Common myeloid progenitor, CD34-positive (primary cell): ENCODE measurements at places on chromosomes 4 and X.

- no peak for DNase-seq
Measured at GRCh38 chr4:72970756-72971155, 98.8 kb downstream of the COX18 start.

- no peak for DNase-seq
Measured at GRCh38 chrX:8803326-8803725, 2.1 kb upstream of the FAM9A start.

GRCh38 chr4:105568584-105568983 is 16.2 kb downstream of the ARHGEF38 start:
- DNase-seq = no peak

GRCh38 chrX:2498781-2499302 is 1.9 kb downstream of the DHRSX start:
- no peak for DNase-seq

GRCh38 chr4:122005064-122005755 is 53.4 kb upstream of the TRPC3 start:
- DNase-seq = no peak

DNA sequence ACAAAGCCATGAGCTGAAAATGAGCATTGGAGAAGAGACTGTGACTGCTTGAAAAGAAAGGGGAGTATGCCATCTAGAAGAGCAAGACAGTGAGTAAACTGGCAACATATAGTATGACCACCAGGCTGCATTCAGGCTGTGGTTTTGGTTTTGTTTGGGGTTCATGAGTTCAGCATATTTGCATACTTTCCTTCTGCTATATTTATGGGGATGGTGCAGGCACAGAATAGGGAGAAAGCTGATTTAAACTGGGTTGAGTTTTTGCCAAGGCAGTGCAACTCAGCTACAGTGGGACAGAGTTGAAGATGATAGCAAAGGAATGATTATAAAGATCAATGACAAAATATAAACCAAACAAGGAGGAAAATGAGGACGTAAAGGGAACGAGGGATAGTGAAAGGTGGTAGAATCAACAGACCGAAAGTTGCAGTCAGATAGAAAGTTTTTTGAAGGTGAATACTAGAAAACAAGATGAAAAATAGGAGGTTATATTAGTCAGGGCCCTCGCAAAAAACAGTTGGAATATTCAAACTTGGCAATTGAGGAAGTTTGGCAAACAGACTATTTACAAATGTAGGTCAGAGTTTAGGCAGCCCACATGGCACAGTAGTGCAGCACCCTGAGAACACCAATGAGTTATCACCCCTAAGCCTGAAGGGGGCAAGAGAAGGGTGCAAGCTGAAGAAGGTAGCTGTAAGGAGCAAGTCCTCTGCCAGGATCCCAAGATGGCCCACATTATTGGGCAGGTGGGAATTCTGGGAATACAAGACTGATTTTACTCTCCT is 114.8 kb upstream of the MAP9 start:
- DNase-seq = peak; percentile 31

DNA sequence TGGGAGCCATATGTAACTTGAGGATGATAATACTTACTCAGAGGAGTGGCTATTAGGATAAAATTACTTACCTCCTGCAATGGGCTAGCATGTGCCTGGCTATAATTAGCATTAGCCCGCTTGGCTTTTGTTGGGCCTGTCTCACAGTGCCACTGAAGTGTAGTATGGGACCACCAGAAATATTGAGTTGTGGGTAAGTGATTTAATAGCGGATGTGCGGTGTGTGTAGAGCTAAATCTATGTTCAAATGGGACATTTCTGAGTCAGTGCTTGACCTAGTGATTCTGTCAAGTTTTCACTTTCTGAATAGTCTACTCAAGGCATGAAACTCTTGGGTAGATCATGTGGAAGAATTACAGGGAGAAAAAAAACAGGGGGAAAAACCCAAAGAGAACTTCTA is 3.5 kb upstream of the CLNK start:
- no peak for DNase-seq

GRCh38 chr4:14259936-14260335 is 632.4 kb upstream of the BOD1L1 start:
- DNase-seq = no peak

DNA sequence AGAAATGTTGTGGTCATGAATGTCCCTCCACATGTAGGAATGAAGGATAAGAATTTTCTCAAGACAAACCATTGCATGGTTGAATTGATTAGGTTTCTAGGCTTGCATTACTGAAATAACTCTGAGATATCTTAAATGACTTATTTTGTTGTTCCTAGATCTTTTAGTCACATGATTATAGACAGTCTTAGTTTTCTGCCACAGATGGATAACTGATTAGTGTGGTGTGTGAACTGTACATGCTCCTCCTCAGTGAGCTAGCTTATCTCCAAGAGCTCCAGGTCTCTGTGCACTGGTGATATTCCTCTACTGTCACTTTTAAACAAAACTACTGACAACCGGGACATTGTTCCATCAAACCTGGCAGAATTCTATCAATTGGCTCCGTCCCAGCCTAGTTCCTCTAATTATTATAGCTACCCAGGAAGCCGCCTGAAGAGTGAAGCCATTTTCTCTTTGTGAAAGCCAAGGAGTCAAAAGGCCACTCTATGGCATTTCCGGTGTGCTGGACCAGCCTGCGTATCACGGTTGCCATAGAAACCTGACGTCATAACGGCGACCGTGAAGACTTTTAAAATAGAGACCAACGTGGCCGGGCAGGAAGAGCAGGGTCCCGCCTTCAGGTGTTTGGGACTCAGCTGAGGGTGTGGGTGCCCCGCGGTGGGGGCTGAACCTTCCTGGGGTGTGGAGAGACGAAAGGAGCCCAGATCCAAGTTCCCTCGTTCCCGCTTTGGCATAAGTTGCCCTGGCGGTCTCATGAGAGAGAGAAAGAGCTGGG is 28.1 kb downstream of the BEX3 start:
- DNase-seq = peak; percentile 77

DNA sequence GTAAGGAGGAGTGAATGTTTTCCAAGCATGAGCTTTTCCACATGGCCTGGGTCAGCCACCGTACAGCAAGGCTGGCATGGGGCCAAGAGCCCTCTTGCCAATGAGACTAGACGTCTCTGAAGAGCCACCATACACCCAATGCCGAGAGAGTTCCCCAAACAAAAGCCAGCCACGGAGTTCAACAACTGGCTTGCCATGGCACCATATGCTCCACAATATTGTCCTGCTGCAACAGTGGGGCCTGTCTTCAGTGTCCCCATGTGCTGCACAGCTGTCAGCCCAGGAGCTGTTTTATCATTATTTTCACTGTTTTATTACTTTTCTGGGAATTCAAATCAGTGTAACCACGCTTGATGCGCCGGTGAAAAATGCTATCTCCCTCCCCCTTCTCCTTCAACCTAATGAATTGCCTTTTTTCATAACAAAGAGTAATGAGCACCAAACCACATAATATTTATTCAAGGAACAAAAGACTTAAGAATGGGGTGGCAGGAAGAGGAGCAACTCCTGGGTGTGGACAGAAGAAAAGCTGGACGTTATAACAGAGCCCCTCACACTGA is 18.4 kb downstream of the MAML3 start:
- DNase-seq = no peak

DNA sequence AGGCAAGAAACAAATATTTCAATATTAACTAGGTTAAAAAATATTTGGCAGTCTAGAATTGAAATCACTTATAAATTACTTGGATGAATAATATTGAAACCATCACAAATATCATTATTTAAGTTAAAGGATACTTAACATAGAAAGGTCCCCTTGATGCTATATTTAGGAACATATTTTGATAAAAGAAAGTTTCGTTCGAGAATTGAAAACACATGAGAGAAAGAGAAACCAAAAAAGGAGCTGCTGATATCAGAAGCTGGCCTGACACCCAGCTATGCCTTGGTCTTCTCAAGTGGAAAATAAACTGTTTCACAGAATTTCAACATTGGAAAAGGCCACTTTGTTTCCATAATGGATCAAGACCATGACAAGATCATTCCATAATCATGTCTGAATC is 762.4 kb downstream of the DMD start:
- peak; percentile 2 for DNase-seq
